ENCODE measurements at places on chromosomes 7 and 10. TPM values are rescaled to one million over a fixed set of nuclear protein-coding genes. Genes with fewer than 3 reads are reported as not detected.

GRCh38 chr7:128928882-128929788, 8.6 kb upstream of the IRF5 start:
- H3K4me3 ChIP-seq: no peak overlapping the region
- no peaks in the 10 kb centered on the region for H3K36me3 ChIP-seq
- DNase-seq: no peak
- H3K4me1 ChIP-seq: no peaks in the 10 kb centered on the region
- H3K27ac ChIP-seq: no peak overlapping the region
- H3K27me3 ChIP-seq: no peaks in the 10 kb centered on the region

NCF1 gene
- 1.2 TPM for total RNA-seq

DNA sequence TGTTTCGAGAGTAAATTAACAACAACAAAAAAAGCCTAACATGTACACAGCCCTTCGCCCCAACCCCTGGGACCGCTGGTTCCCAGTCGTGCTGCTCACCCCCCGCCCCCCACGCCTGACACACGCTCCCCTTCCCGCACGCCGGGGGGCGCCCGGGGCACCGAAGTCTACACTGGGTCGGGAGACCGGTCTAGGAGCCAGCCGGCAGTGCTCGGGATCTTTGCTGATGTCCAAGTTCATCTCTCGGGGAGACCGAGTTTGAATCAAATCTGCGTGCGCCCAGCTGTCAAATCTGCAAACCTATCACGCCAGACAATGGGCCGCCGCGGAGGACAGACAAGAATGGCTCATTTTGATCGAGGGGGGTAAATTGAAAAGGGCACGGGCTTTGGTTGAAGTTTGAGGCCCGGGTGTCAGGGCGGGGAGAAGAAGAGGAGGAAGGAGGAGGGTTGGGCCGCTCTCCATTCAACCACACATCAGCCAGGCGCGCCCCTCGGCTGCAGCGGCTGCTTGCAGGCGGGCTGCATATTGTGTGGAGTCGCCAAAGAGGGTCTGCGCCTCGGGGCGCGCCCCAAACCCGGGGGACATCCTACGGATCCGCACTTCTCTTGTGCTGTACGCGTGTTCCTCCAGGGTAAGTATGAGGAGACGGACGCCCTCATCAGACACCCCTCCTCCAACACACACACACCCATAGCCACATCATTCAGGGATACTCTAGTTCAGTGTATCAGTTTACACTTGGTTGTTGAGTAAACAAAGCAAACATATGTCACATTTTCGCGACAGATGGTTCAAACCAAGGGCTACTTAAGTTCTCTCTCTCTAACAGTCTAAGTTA, 1.3 kb upstream of the GFRA1 start:
- H3K27me3 ChIP-seq: peaks cover 50% of the 10 kb centered on the region
- peak overlapping the region; percentile 59 for H3K4me3 ChIP-seq
- H3K36me3 ChIP-seq: no peaks in the 10 kb centered on the region
- H3K27ac ChIP-seq: peak overlapping the region; percentile 82
- peaks cover 48% of the 10 kb centered on the region for H3K4me1 ChIP-seq

- no peak overlapping the region for H3K27ac ChIP-seq
- no peak overlapping the region for H3K4me3 ChIP-seq
Observed at GRCh38 chr7:158299607-158300006, 288.0 kb downstream of the PTPRN2 start.

DNA sequence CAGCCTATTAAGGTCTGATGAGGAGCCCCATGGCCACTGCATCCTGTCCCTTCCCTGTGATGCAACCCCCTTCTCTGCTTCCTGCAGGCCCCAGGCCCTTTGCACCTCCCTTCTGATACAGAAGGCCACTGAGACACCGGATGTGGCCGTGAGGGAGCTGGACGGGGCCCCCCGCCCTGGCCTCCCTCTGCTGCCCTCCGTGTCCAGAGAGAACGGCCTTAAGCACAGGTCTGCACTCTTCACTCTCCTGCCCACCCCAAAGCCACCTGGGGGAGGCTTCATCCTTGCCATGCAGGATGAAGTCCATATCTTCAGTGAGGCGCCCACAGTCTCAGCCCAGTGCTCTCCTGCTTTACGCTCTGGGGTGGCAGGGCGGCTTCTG, 86.9 kb upstream of the GNA12 start:
- H3K4me1 ChIP-seq: no peaks in the 10 kb centered on the region
- no peak overlapping the region for H3K27ac ChIP-seq
- no peak overlapping the region for H3K4me3 ChIP-seq
- no peaks in the 10 kb centered on the region for H3K27me3 ChIP-seq
- DNase-seq: no peak

NPFFR1 gene
- under 0.01 TPM for total RNA-seq

- DNase-seq: no peak
- H3K4me3 ChIP-seq: no peak overlapping the region
- no peaks in the 10 kb centered on the region for H3K27me3 ChIP-seq
- no peaks in the 10 kb centered on the region for H3K36me3 ChIP-seq
- H3K4me1 ChIP-seq: no peaks in the 10 kb centered on the region
- no peak overlapping the region for H3K27ac ChIP-seq
Observed at GRCh38 chr7:3187444-3188040, 113.5 kb upstream of the SDK1 start.

GRCh38 chr7:117323305-117323850, 520 bp upstream of the WNT2 start:
- peak overlapping the region; percentile 48 for H3K4me3 ChIP-seq
- no peak overlapping the region for H3K27ac ChIP-seq
- no peaks in the 10 kb centered on the region for H3K36me3 ChIP-seq
- no peak for DNase-seq

DNA sequence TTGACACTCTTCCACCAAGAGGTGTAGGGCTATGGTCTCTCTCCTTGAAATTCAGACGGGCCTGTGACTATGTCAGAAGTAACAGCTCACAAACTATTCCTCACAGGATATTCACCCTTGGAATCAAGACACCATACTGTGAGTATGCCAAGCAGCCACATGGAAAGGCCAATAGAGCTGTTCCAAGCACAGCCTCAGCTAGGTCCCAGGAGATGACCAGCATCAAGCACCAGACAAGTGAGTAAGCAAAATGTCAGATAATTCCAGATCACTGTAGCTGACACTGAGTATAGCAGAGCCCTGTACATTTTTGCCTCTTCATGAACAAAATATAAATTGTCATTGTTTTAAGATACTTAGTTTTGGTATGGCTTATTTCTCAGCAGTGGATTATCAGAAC, 88.1 kb upstream of the KCND2 start:
- no peaks in the 10 kb centered on the region for H3K4me1 ChIP-seq
- no peak overlapping the region for H3K27ac ChIP-seq
- no peak for DNase-seq
- H3K36me3 ChIP-seq: no peaks in the 10 kb centered on the region
- H3K4me3 ChIP-seq: no peak overlapping the region

DNA sequence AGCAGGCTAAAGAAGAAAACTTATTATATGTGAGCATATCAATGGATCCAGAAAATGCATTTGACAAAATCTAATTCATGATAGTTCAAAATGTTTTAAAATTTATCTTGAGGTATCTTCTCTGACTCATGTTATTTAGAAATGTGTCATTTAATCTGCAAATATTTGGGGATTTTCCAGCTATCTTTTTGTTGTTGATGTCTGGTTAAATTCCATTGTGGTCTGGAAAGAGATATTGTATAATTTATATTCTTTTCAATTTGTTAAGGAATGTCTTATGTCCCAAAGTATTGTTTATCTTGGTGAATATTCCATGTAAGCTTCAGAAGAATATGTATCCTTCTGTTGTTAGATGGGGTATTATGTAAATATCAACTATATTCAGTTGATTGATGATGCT, 942.5 kb downstream of the KCNMA1 start:
- H3K27me3 ChIP-seq: no peaks in the 10 kb centered on the region
- H3K4me3 ChIP-seq: no peak overlapping the region
- H3K4me1 ChIP-seq: no peaks in the 10 kb centered on the region
- DNase-seq: no peak

INA gene
- total RNA-seq: not detected

DNA sequence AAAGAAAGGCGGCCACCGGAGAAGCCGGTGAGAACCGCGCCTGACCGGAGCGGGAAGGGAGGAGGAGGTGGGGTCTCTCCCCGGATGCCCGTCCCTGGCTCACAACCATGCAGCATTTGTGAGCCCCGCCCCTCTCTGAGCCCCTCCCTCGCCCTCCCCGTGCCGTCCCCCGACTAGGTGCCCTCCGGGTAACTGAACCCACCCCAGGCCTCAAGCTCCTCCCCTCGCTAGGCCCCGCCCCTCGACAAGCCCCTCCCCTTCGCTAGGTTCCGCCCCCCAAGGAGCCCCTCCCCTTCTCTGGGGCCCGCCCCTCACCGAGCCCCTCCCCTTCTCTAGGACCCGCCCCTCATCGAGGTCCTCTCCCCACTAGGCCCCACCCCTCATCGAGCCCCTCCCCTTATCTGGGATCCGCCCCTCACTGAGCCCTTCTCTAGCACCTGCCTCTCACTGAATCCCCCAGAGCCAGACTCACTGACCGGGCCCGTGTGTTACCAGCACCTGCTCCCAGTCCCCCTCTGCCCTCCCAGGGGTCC, 42.2 kb upstream of the HSPB1 start:
- H3K4me1 ChIP-seq: peaks cover 5% of the 10 kb centered on the region
- peaks cover 68% of the 10 kb centered on the region for H3K27me3 ChIP-seq
- peak overlapping the region; percentile 46 for H3K4me3 ChIP-seq
- peak; percentile 66 for DNase-seq
- no peak overlapping the region for H3K27ac ChIP-seq

GRCh38 chr10:23419201-23419600, 19.7 kb upstream of the OTUD1 start:
- no peak overlapping the region for H3K27ac ChIP-seq
- no peaks in the 10 kb centered on the region for H3K4me1 ChIP-seq
- H3K4me3 ChIP-seq: no peak overlapping the region
- no peaks in the 10 kb centered on the region for H3K27me3 ChIP-seq

GRCh38 chr10:55311848-55312635, 511.0 kb upstream of the PCDH15 start:
- no peaks in the 10 kb centered on the region for H3K27me3 ChIP-seq
- H3K4me3 ChIP-seq: no peak overlapping the region
- DNase-seq: no peak
- H3K27ac ChIP-seq: no peak overlapping the region

GRCh38 chr7:64541438-64542359, 21.2 kb downstream of the ZNF680 start:
- H3K4me1 ChIP-seq: no peaks in the 10 kb centered on the region
- H3K27me3 ChIP-seq: no peaks in the 10 kb centered on the region
- H3K36me3 ChIP-seq: peaks cover 24% of the 10 kb centered on the region
- no peak for DNase-seq
- H3K27ac ChIP-seq: peak overlapping the region; percentile 40
- no peak overlapping the region for H3K4me3 ChIP-seq

ARHGAP19 gene
- total RNA-seq: 9.3 TPM

DNA sequence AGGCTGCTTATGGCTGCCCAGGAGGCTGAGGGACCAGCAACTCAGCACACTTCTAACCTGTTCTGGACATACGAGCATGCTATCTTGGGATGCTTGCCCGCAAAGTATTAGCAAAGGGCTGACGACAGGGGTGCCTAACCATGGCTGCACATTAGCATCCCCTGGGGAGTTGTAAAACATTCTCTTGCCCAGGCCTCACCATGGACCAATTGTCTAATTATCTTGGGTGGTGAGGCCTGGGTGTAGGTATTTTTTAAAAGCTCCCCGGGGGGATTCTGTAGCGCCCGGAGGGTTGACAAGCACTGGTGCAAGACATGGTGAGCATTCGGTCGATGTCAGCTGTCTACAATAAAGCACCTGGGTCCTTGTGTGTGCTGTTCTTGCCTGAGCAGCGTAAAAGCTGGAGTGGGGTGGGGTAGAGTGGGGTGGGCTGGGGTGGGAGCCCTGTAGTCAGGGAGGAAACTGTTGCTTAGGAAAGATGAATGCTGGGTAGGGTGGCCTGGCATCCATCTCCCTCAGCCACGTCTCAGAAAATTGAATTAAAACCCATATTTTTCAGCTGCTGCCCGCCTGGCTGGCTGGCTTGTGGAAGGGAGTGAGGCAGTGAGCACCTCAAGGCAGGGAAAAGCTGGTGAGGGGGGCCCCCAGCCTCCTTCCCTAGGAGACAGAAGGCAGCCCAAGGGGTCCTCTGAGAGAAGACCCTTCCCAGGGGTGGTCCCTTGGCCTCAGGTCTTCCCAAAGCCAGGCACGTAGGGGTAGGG, 2.9 kb upstream of the ADCYAP1R1 start:
- H3K27ac ChIP-seq: no peak overlapping the region
- H3K36me3 ChIP-seq: no peaks in the 10 kb centered on the region
- H3K4me1 ChIP-seq: peaks cover 6% of the 10 kb centered on the region
- H3K4me3 ChIP-seq: no peak overlapping the region
- peaks cover 61% of the 10 kb centered on the region for H3K27me3 ChIP-seq

GRCh38 chr7:43843296-43843695, 26.0 kb downstream of the MRPS24 start:
- peaks cover 9% of the 10 kb centered on the region for H3K4me1 ChIP-seq
- no peak overlapping the region for H3K4me3 ChIP-seq
- H3K27ac ChIP-seq: no peak overlapping the region
- no peaks in the 10 kb centered on the region for H3K36me3 ChIP-seq
- peaks cover 11% of the 10 kb centered on the region for H3K27me3 ChIP-seq

DNA sequence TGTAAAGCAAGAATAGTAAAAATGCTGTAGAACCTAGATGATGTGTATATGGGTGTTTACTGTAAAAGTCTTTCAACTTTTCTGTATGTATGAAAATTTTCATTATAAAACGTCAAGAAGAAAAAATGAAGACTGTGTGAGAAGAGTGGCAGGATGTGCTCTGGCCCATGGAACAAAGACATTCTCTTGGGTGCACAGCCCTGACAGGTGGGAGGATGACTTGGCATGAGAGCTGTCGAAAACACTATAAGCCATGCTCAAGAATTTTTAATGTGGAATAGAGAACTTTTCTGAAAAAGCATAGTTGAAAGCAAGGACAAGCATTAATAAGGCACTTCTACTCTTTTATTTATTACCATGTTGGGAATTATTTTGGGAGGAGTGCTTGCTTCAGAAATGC, 184.1 kb upstream of the PRR15 start:
- H3K36me3 ChIP-seq: no peaks in the 10 kb centered on the region
- H3K4me3 ChIP-seq: no peak overlapping the region
- DNase-seq: no peak
- H3K27me3 ChIP-seq: no peaks in the 10 kb centered on the region
- no peak overlapping the region for H3K27ac ChIP-seq
- peaks cover 18% of the 10 kb centered on the region for H3K4me1 ChIP-seq

DNA sequence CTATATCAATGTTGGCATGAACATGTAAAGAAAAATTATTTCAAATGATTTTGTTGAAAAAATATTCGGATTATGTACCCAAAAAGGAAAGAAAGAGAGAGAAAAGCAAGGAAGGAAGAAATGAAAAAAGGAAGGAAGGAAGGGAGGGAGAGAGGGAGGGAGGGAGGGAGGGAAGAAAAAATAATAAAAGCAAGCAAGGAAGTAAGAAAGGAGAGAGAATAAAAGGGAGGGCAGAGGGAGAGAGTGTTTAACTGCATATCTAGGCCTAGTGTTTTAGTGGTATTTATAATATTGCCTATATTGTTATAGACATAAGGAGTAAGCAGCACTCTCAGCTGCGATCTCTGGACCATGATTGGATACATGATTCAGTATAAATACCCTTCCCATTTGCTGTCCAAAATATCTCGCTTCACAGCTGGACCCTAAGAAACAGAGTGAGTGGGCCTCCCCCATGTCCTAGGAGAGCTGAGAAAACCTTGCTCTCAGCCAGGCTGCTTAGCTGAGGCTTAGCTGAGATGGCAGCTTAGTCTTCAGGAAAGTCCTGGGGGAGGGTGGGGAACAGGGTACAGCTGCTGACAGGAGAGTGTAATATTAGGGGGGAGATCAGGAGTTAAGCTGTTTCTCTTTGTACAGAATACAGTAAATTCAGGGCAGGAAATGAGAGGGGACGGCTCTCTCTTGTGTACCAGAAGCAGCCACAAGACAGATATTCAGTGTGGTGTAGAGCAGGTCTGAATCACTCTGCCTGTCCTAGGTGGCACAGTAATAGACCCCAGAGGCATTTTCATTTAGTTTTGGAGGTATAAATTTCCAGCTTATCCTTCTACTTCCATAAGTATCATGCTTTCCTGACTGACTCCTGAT, 66.8 kb upstream of the TARP start:
- H3K36me3 ChIP-seq: no peaks in the 10 kb centered on the region
- no peaks in the 10 kb centered on the region for H3K27me3 ChIP-seq
- peaks cover 4% of the 10 kb centered on the region for H3K4me1 ChIP-seq
- H3K4me3 ChIP-seq: no peak overlapping the region

EPHA1 gene
- total RNA-seq: 31.9 TPM
